ENCODE measurements at places on chromosomes 1 and 21. TPM values are rescaled to one million over a fixed set of nuclear protein-coding genes. Genes with fewer than 3 reads are reported as not detected.

The CLIC6 gene
- not detected for total RNA-seq

The OR2C3 gene
- total RNA-seq = not detected

The APCS gene
- not detected for total RNA-seq

The GSTM5 gene
- not detected for total RNA-seq

The SLC9C2 gene
- total RNA-seq = not detected

The MYCL gene
- total RNA-seq = 1.5 TPM

The TCP10L gene
- 0.07 TPM for total RNA-seq

The SDC3 gene
- 0.04 TPM for total RNA-seq

The HNRNPU gene
- 224 TPM for total RNA-seq

The CFHR5 gene
- total RNA-seq = not detected

DNA sequence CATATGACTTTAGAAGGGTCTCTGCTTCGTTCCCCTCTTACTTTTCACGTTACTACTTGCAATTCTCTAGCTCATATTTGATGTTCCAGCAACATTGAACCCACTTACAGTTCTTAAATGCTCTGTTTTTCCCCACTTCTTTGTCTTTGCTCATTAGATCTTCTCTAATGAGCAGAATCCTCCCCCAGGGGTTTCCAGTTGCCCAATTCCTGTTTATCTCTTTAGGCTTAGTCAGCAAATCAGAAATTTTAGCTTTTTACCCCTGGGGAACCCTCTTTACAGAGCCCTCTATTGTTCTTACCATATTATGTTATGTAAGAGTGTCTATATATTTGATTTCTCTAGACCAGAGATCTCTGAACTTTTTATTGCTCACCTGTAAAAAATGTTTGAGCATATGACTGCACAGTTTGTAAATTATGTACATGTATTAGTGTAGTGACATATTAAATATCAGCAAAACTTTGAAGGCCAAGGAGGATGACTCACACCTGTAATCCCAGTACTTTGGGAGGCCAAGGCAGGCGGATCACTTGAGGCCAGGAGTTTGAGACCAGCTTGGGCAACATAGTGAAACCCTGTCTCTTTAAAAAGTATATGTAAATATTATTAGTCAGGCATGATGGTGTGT lies 71.4 kb downstream of the FNBP1L start:
- no peak for DNase-seq

- no peak for DNase-seq
These were observed 8.4 kb downstream of the ETNK2 start for GRCh38 chr1:204143276-204144041.

- DNase-seq = no peak
These were observed 79.2 kb downstream of the CD34 start for GRCh38 chr1:207831517-207832327.

DNA sequence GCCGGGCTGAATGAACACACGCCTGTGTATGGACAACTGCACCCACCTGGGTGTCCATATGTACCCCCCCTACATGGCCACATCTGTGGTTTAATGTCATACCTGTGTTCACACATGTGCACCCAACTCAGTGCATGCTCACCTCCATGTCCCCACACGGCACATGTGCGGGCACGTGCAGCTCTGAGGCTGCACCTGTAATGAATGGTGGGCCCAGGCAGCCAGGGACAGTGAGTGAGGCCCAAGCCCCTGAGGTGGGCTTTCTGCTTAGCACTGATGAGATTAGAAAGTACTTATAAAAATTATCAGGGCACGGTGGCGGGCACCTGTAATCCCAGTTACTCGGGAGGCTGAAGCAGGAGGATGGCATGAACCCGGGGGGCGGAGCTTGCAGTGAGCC lies 42.5 kb upstream of the CSF3R start:
- DNase-seq = no peak

GRCh38 chr1:6007318-6008083 lies 15.3 kb upstream of the NPHP4 start:
- DNase-seq = no peak

DNA sequence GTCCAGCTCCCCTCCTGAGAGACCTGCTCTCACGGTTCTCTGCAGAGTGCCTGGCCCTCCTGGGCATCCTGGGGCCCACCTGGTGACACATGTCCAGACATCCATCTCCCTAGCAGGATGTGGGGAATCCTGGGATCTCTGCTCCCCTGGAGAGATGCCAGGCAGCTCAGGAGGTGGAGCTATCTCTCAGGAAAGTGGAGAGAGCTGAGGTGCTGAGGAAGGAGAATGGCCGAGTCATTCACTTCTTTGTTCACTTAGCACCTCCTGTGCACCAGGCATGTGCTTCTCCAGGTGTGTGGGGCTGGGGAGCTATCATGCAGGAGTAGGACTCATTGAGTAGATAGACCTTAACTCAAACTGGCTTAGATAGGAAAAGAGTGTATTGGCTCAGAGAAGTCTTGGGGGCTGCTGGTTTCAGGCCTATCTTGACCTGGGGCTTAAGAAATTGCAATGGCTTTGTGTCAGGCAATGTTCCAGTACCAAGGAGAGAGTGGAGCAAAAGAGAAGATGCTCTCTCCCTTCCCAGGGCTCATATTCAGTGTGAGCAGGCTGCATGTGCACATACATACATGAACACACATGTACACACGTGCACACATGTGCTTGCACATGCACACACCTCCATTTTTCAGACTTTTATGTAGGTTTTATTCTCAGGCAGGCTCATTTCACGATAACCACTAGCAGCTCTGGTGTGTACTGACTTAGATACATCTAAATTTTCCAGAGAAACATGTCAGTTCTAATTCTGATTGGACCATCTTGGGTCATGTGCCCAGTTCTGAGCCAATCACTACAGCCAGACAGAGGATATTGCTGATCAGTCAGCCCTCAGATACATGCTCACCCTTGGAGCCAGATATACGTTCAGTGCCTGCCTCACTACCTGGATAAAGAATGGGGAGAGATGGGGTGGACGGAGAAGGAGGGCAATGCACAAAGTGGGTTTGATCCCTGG lies 437.6 kb downstream of the PTPRU start:
- DNase-seq = no peak

DNA sequence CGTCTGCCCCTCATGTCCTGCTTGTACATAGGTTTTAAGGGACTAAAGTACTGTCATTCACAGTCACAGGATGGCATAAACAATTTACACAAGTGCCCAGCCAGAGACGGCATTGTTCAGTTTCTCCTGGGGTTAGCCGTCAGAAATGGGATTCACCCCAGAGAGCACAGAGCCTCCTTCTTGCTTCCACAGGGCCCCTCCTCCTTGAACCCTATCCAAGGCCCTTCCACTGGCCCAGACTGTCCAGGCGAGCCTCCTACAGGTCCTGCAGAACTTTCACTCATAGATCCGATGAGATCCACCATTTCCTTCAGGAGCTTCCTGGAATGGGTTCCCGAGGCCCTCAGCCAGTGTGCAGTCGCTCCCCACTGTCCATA lies 10.0 kb downstream of the AVPR1B start:
- DNase-seq = no peak

DNA sequence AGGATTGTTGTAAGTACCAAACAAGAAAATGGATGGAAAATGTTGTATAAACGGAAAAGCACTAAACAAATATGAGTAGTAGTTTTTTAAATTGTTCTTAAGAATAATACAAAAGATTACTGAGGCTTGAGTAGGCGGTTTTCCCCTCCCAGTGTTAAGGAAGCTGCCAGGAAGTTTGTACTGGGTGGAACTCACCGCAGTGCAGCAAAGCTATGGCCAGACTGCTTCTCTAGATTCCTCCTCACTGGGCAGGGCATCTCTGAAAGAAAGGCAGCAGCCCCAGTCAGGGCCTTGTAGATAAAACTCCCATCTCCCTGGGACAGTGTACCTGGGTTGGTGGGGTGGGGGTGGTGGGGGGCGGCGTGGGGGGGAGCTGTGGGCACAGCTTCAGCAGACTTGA lies 58.7 kb downstream of the XCL2 start:
- no peak for DNase-seq

GRCh38 chr21:33951276-33952178 lies 35.9 kb upstream of the ATP5PO start:
- DNase-seq = peak; percentile 46

DNA sequence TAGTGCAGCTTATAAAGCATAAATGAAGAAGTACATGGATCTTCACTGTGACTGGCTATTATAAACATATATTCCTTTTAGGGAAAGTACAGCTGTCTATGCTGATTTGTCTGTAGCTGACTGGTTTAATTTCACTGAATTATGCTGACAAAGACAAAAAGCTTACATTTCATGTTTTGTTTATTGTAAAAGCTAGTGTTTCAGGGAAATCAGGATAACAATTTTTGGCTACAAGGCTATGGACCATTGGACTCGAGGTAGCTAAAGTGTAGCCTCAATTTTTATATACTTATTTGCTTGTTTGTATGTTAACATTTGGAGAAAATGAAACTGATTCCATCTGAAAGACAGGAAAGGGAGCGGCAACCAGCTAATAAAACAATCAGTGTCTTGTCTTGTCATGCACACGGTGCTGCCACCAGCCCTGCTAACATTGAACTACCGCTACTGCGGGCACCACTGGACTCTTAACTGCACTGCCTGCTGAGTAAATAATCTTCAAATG lies 480.2 kb downstream of the COL11A1 start:
- DNase-seq = no peak

- no peak for DNase-seq
These were observed 2.2 kb upstream of the G0S2 start for GRCh38 chr1:209672705-209673630.

- no peak for DNase-seq
These were observed 7.6 kb downstream of the CD101 start for GRCh38 chr1:117009132-117009531.

DNA sequence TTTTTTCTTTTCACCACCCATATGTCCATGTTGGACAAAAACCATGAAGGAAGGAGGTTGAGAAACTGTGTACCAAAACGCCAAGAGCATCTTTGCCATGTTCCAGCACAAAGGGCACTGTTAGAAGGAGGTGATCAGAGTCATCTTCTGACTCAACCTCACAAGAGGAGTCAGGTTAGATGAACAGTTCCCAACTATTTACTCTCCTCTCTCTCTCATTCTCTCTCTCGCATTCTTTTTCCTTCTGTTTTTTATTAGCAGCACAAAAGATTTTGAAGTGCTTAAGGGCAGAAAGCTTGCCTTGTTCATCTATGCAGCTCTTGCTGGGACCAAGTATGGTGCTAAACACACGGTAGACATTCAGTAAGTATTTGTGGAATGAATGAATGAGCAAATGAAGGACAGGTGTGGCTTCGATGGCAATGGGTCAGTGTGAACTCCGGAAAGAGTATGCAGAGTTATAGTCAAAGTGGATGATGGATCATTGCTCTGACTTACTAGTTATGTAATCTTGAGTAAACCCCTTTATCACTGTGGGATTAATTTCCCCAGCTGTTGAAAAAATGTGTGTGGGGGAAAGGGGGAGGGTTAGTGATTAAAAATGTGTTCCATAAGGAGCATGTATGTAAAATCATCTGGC lies 33.9 kb downstream of the DDR2 start:
- no peak for DNase-seq

DNA sequence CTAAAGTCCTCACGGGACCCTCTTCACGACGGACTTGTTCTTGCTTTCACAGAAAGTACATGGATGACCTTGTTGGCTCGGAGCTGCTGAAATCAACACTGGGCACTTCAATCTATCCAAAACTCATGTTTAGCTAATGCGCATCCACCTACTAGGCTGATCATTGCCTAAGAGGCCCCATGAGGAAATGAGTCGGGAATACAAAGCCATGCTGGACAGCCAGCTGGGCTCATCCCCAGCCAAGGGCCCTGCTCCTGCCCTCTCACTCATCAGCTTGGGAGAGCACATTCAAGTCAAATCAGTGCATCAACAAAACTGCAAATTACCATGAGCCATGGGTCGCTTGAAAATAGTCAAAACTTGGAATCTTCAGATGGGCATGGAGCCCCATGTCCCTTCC lies 14.8 kb upstream of the HEYL start:
- DNase-seq = no peak

DNA sequence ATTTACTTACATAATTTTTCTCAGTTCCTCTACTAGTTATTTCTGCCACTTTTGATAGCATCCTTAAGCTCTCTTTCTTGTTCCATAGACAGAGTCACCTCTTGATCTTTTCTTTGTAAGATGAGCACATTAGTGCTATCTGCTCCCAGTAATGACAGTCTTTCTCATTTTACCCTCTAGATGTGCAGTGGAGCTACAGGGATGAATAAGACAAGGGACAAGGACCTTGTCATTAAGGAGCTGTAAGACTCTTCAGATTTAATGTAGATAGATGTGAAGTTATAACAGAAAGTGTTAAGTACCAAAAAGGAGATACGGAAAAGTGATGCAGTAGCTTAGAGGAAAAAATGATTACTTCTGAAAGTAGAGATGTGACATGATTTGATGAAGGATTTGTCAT lies 20.4 kb downstream of the SCP2 start:
- DNase-seq = no peak

GRCh38 chr1:116326486-116326885 lies 46.6 kb upstream of the ATP1A1 start:
- no peak for DNase-seq

DNA sequence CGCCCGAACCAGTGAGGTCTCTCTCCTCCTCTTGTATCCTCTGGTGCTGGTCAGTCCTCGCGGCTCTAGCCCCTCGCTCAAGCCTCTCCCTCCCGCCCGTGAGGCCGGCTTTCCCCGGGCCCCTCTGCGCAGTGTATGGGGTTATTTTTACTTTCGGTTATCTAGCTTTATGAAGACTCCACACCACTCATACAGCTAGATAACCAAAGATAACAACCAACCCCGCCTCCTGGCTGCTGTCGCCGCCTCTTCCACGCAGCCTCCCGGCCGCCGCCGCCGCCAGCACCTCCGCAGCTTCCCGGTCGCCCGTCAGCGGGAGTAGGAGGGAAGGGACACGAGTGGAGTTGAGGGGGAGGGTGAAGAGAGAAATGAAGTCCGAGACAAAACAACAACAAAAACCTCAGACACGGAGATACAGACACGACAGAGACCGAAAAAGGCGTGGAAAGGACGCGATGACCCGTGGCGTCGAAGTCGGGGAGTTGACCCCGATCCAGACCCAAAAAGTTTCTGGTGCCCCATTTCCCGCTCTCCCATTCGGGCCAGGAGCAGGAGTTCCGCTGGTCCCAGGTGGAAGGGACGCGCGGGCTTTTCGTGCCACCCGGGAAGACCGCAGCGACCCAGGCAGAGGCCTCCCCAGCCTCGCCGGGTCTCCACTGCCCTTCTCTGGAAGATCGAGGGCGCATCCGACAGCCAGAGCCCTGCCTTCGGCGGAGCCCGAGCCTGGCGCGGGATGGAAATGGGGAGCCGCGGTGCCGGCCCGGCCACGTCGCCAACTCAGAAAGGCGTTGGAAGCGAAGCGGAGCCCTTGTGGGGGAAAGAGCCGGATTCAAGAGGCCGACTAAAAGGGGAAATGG lies 51.4 kb downstream of the RHBG start:
- DNase-seq = no peak
